ENCODE measurements at places on chromosomes 1 and 21. TPM values are rescaled to one million over a fixed set of nuclear protein-coding genes. Genes with fewer than 3 reads are reported as not detected.

GBP6 gene
- total RNA-seq, result not detected

TAS1R1 gene
- not detected for total RNA-seq

WNT3A gene
- total RNA-seq, result not detected

F5 gene
- 0.13 TPM for total RNA-seq

ZYG11A gene
- total RNA-seq, result 19.6 TPM

FCRL1 gene
- not detected for total RNA-seq

OBSCN gene
- total RNA-seq, result 19.7 TPM

GOLT1A gene
- total RNA-seq, result not detected

HSPA13 gene
- 24.7 TPM for total RNA-seq

FCRL4 gene
- not detected for total RNA-seq

UBE2U gene
- total RNA-seq, result not detected

USP25 gene
- total RNA-seq, result 36.5 TPM

ANXA9 gene
- total RNA-seq, result 0.96 TPM

ZNF691 gene
- total RNA-seq, result 15.2 TPM

COA7 gene
- total RNA-seq, result 61.3 TPM

BEST4 gene
- total RNA-seq, result not detected

CADM3 gene
- not detected for total RNA-seq

BSND gene
- not detected for total RNA-seq

CFAP141 gene
- not detected for total RNA-seq

IGSF5 gene
- total RNA-seq, result not detected

NR0B2 gene
- not detected for total RNA-seq

REN gene
- total RNA-seq, result 1.7 TPM

HEYL gene
- total RNA-seq, result 0.89 TPM

OR10J1 gene
- not detected for total RNA-seq

ACBD6 gene
- total RNA-seq, result 67.7 TPM

TNFRSF25 gene
- 0.49 TPM for total RNA-seq

SIK1 gene
- 4.3 TPM for total RNA-seq

HAO2 gene
- not detected for total RNA-seq
